ENCODE measurements at places on chromosomes 5 and 9.

DNA sequence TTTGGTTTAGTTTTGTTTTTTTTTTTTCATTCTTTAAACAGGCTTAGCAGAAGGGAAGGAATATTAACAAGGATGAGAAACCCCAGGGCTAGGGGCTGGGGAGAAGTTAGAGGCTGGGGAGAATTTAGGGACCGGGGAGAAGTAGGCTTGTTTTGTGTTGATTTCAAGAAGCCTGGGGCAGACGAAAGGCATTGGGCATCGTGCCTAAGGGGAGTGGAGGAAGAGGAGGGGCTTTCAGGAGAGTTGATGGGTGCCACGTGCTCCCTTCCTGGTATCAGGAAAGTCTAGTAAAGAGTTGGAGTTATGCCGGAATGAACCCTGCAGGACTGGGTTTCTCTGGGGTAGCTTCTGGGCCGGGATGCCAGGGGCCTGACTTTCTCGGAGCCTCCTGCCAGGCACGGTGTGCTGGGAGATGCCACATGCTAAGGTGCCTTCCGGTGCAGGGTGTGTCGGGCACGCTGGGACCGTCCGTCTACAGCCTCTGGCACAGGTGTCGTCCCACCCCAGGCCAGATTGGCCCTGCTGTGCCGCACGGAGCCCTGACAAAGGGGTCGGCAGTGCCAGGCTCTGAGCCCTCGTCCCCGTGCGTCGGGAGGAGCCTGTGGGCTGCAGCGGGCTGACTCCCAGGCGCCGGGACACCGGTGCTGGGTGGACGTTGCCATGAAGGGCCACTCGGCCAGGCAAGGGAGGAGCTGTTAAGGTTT lies 159.9 kb downstream of the OLFM1 start:
- DNase-seq: no peak

DNA sequence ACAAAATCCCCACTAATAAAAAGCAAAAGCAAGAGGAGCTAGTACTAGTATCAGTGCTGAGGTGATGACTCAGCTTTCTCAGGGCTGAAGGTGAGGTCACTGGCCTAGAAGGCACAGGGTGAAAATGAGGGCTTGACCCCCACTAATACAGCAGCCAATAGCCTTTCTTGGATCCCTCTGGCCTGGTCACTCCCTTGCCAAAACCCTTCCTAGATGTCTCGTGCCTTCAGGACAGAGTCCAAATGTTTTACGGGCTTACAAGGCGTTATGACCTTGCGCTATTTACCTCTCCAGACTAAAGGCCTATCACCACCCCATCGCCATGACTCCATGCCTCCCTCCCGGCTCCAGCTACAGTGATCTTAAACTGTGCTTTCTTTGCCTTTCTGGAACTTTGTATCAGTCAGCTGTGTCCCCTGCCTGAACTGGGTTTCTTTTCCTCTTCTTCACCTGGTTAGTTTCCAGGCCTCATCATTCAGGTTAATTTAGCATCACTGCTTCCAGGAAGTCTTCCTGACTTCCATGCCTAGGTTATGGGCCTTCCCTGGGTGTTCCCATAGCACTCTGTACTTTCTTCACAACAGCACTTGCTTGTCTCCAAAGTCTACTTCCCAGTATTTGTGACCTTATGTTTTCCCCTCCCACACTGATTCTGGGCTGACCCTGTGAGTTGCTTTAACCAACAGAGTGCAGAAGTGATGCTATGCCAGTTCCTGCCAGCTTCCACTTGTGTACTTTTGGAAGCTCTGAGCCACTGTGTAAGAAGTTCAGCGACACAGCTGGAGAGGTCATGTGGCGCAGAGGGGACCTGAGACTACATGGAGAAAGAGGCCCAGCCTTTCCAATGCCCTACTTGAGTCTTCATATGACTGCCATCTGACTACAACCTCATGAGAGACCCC lies 4.2 kb upstream of the DELE1 start:
- no peak for DNase-seq

DNA sequence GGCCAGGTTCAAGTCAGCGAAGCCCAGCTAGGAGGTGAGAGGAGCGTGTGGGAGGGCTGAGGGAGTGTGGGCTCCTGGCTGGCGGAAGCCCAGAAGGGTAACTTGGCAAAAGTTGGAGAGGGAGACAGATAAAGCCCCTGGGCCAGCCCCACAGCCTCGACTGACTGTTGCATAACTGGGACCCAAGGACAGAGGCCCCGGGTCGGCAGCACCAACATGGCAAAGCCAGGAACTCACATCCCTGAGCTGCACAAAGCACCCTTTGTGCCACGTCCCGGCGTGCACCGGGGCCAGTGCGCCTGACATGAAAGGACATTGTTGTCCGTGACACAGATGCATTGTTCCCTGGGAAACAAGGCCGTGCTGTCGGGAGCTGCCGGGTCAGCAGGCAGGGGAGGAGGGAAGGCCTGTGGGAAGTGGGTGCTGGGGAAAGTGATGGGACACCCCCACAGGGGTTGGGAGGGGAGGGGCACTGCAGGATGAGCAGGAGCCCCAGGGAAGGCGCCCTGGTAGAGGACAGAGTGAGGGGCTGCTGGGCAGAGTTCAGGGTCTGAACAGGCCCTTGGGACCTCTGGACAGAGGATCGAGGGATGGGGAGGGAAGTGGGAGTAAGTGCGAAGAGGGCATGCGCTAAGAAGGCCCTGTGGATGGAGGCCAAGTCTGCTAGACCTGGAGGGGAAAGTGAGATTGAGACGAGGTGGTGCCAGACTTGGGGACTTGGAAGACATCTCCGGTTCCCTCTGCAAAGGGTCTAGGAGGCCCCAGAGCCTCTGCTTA lies 13.0 kb upstream of the DPM2 start:
- no peak for DNase-seq

DNA sequence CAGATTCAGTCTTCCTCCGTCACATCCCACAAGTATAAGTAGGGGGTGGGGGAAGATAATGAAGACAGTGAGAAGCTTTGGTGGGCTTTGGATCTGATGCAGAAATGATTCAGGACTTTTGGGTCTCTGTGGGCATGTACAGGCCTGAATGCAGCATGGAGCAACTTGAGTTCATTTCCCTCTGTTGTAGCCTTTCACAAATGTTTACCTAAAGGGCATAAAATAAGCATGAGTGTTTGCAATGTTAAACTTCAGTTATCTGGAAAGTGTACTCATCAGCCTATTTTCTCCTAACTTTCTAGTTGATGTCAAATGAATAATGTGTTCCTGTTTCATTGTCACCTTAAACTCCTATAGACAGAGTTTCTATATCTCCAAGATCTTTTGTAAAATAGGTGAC lies 39.3 kb downstream of the GARNL3 start:
- DNase-seq: no peak

- DNase-seq: no peak
Measured at GRCh38 chr5:17014686-17015085, 78.6 kb upstream of the MYO10 start.

DNA sequence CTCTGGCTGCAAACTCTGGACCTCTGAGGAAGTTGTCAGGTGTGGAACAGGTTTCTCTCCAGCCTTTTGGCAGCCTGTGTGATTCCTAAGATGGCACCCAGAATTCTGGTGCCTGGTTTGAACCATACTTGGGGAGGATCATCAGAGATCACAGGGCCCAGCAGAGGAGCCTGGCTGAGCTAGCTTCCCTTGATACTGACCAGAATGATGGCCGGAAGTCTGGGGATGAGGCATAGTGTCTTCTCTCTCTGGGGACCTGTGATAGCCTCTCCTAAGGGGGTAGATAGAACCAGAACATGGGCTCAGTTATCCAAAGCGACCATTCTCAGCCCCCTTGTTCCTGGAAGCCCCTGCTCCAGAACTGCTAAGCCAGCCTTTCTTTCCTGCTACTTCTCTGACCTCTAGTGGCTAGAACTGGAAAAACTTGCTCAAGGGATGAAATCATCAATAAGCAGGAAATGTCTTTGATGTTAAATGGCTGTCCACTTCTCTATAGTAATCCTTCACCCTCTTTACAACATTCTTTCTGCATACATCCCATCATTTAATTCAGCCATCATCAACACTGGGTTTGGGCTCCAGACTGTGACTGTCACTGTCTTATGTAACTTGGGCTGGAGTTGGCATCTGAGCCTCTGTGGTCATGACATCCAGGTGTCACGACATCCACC lies 55.1 kb downstream of the C9orf152 start:
- peak; percentile 44 for DNase-seq

DNA sequence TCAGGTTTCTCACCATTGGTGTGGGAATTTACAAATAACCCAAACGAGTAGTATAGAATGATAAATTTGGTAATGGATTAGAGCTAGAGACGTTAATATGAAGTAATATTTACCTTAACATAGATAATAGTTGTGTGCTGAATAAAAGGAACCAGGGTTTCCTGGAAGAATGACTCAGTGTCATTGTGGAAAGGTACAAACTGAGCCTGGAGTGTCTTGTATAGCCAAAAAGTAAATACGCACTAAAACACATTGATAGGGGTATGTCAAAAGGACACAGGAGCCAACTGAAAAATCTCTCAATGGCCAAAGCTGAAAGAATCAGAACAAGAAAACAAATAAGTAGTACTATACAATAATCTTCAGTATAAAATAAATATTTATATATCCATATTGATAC lies 363.5 kb downstream of the SLCO4C1 start:
- DNase-seq: no peak

DNA sequence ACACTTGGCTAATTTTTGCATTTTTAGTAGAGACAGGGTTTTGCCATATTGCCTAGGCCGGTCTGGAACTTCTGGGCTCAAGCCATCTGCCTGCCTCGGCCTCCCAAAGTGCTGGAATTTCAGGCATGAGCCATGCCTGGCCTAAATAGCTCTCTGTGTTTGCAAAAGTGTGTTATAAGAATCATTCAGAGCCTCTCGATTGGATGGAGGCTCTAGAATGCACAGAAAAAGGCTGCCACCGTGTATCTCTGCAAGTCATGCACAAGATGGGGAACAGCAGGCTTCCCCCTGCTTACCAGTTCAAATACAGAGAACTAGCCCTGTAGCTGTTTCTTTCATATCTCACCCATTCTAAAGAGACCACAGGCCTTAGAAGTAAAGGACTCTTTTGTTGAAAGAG lies 28.3 kb downstream of the FXN start:
- no peak for DNase-seq

GRCh38 chr9:81145331-81145963 lies 543.9 kb downstream of the TLE1 start:
- DNase-seq: no peak

GRCh38 chr9:100561256-100561655 lies 16.6 kb upstream of the CAVIN4 start:
- no peak for DNase-seq

GRCh38 chr5:102902647-102903046 lies 147.5 kb downstream of the PAM start:
- no peak for DNase-seq

DNA sequence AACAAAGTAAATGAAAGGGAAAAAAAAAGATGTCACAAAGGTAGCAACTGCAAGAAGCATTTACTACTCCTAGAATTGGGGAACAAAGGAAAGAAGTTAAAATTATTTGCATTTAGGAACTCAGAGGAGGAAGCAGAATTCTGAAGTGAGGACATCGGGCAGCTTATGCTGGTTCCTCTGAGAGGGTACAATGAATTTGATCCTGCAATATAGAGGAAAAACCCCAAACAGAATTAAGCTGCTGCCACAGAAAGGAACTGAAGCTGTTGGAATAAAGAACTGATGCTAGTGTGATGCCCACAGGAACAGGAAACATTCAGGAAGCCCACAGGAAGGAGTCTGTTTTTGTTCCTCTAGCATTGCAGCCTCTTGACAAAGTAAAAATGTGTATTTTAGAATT lies 22.3 kb upstream of the TBCA start:
- DNase-seq: no peak

DNA sequence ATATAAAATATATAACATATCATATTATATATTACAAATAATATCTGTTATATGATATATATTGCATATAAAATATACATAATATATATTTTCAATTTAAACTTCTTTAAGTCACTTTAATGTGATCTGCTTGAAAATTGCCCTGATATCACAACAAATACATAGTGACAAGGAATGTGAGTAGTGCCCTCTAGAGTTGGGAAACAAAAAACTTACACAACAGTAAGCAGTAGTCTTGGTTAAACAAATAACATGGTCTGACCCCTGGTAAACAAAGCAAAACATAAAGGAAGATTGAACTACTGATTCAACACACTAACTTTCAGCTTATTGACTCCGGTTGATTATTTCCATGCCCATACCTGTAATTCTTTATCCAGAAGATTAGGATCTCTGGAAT lies 188.3 kb upstream of the NMUR2 start:
- no peak for DNase-seq

GRCh38 chr5:67009028-67009427 lies 187.6 kb downstream of the CD180 start:
- DNase-seq: no peak

GRCh38 chr9:87525546-87526303 lies 28.1 kb downstream of the DAPK1 start:
- DNase-seq: no peak

DNA sequence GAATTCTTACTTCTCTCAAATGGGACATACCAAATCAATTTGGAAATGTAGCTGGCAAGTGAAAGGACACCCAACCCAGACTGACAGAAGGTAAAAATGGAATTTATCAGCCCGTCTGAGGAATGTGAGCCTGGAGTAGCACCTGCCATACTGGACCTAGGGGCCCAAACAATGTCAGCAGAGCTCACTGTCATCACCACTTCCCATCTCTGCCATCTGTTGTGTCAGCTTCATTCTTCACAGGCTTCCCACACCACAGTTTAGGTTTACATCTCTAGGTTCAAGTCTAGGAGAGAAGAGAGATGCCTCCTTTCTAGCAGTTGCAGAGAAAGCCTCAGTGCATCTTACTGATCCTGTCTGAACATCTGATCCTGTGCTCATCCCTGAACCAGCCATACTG lies 222.4 kb downstream of the DOCK8 start:
- no peak for DNase-seq

DNA sequence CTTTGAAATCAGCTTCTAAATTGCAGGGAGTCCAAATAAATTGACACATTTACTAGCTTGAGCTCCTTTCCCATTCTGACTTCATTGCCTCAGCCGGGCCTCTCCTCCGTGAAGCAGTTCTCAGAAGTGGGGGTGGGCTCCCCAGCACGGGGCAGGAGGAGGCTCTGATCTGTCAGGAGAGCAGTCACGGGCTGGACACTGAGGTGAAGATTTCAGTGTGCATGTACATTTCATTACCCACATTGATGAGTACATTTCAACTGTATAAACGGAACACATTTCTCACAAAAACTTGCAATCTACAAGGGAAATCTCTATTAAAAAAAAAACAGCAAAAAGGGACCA lies 195.9 kb downstream of the SEMA6A start:
- peak; percentile 23 for DNase-seq

GRCh38 chr9:76651119-76651705 lies 113.0 kb upstream of the PCA3 start:
- no peak for DNase-seq

GRCh38 chr5:180914646-180915045 lies 15.7 kb downstream of the BTNL8 start:
- DNase-seq: no peak

DNA sequence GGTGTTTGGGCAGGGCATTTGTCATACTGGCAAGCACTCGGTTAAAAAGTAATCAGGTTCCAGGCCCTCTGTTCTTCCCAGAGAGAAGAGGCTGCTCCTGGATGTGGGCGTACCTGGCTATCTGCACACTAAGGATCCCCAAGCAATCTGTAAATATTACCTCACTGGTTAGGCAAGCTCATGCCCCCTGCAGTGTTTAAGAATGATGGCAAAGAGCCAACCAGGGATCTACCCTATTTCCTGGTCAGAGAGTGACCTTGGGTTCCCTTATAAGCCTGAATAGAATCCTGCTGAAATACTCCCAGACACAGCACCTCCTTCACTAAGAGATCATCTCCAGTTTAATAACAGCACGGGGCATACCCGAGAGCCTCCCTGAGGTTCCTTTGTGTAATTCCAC lies 181.2 kb downstream of the PIK3R1 start:
- DNase-seq: no peak

- no peak for DNase-seq
Measured at GRCh38 chr9:128696923-128697707, 5.2 kb upstream of the PKN3 start.

- DNase-seq: no peak
Measured at GRCh38 chr5:39273314-39273954, 54.1 kb upstream of the FYB1 start.
